ENCODE measurements at places on chromosomes 7 and 10.

- no peak for DNase-seq
These were observed 122.4 kb downstream of the PLXNA4 start for GRCh38 chr7:132453826-132454225.

DNA sequence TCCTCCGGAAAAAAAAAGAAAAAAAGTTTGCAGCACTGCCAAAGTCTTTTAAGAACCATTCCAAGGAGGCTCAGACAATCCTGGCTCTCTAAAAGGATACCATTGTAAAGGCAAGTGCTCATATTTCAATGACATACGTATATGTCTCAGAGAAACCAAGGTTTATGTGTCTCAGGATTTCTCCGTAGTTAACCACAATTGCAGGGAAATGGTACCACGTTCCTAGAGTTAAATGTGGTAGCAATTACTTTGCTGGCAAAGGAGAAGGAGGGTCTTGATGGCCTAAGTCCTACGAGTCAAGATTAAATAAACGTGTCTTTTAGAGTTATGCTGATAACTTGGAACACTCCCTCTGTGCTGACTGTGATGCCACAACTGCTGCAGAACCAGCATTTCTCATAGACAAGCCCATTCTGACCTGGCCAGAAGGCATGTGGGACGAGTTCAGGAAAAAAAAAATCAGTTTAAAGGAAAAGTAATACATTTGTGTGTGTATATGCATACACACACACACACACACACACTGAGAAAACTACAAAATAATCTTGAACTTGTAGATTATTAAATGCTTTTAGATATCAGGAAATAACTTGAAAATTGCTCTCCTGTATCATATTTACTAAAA lies 245.9 kb downstream of the FGFR2 start:
- no peak for DNase-seq

GRCh38 chr10:7890781-7891180 lies 72.5 kb downstream of the TAF3 start:
- DNase-seq, result no peak

DNA sequence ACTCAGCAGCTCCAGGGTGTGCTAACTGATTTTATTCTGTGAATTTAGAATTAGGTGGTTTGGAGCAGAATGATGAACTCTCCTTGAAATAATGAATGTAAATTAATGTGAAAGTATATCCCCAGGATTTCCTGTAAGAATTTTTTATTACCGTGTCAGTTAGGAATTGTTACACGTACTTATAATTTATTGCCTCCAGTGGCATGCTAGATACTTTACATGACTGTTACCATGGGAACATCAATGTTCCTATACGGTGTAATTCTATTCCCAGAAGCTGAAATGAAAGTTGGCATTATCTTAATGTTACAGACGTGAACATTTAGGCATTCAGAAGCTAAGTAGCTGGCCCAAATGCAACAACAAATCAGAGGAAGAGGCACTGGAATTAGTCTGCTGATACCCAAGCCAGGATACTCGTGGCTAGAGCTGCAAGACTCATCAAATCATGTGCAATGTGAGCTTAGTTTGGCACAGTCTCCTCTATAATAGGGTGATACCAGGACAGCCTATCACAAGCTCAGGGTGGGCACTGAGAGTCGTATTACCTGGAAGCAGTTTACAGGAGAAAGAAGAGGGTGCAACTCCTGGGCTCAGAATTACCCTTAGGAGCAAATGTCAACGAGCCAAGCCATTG lies 30.0 kb upstream of the PRKAR2B start:
- DNase-seq, result no peak

Data from stimulated activated CD8-positive, alpha-beta memory T cell treated with anti-CD3 and anti-CD28 coated beads, Interleukin-7, amount 100 ng/mL, for 1 hour (primary cell).